GM03348 (cell line): ENCODE measurements at places on chromosomes 2 and 18.

GRCh38 chr2:74414881-74415761, 6.3 kb downstream of the C2orf81 start:
- DNase-seq: peak; percentile 71

GRCh38 chr2:178806543-178806942, 680 bp downstream of the TTN start:
- no peak for DNase-seq

DNA sequence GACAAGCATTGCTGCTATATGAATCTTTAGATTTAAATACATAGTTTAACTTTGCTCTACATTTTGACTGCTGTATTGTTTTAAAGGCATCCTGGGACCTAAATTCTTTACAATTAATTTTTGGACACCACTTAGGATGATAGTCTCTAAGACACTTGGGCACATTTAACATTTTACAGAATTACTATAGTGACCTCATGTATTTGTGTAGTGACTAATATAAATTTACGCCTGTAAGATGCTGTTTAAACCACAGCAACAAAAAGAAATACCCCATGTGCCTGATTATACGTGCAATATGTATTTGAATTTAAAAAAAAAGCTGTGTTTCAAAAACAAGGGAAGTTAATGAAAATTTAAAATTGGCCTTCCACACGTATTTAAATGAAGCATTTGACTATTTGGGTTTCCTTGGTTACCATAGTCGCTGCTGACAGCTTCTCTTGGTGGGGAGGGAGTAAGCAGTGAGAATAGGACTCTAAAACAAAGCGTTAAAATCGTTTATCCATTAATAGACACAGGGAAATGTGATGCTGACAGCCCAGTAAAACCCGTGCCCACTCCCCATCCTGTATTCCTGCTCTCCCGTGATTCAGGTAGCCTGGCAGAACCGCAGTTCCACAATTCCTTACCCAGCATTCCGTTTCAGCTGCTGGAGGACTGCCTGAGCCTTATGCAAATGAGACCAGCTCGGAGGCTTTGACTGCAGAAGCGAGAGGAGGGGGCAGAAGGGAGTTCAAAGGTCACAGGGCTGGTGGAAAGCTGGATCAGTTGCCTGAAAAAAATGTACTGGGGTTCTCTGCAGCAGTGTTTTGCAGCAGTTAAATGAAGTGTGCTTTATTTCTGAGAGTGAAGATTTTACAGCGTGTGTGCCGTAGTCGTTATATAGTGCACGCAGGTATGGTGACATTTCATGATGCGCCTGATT, 104.3 kb downstream of the CSRNP3 start:
- DNase-seq: no peak

DNA sequence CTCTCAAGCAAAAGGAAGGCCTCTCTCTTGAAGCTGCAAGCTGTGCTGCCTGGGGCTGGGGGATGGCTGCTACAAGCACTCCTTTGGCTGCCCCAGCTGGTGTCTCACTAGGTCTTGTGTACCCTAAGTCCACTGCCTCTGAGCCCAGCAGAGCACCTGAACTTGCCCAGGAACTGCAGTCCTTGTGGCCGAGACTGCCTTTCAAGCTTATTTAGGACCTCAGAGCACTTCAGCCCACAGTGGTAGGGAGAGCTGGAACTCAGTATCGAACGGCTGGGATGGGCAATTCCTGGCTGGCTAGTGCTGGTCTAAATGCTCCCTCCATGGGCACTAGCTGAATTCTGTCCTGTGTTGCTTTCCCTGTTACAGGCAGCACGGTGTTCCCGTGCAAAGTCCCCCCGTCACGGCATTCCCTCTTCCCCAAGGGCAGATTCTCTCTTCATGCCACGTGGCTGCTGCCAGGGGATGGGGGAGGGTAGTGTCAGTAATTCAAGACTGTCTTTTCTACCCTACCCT, 25.9 kb downstream of the STPG4 start:
- DNase-seq: no peak

- peak; percentile 36 for DNase-seq
These were observed 12.7 kb downstream of the COL3A1 start for GRCh38 chr2:188986839-188987238.
